ENCODE measurements at places on chromosomes 2 and 18.

DNA sequence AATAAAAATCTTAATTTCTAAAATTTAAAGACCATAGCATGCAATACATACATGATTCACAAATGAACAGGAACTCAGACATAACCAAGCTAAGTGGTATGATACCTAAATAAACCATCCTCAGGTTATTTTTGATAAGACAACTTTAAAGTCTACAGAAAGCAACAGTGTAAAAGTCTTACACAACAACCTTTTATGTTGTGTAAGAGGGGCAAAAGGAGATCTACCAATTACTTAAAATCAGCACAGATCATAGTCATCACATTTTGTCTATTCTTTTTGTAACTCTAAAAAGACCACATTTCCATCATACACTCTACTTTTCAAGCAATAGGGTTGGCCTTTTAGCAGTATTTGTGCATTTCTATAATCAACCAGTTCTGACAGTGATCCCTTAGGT is 16.3 kb downstream of the SP3 start:
- no peak for DNase-seq

GRCh38 chr18:24600076-24600654 is 139.7 kb downstream of the HRH4 start:
- peak; percentile 72 for DNase-seq

DNA sequence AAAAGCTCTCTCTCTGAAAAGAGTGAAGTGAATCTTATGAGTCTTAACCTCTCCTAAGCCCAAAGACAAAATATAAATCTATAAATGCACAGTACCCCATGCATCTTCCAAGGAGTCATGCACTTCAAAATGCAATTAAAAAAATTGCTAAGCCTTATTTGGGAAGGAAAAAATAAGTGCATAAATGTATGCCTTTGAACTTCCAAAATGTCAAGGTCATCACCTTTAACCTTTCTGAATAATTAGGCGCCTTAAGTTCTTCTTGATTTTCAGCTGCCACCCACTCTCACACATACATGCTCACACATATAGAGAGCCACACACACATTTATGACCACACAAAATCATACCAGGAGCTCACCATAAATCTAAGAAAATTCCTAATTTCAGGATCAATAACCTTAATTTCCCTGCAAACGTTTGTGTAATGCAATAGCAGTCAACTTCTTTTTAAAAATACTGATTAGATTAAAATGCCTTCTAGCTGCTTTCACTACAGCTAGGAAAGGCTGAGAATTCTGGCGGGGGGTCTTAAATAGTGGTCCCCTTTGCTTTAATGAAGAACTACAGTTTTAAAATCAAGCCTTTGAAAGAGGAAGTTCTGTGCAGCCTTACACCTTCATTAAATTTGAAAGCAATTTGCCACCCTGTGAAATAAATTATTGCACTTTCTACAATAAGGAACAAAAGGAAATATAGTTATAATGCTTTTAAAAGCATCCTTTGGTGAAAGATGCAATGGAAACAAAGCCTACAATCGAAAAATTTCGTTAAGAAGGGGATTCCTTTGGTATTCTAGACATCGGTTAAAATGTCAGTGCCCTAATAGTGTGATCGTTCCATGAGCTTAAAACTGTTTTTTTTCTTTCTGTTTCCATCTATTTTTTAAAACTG is 3.6 kb downstream of the HOXD11 start:
- DNase-seq, result no peak

DNA sequence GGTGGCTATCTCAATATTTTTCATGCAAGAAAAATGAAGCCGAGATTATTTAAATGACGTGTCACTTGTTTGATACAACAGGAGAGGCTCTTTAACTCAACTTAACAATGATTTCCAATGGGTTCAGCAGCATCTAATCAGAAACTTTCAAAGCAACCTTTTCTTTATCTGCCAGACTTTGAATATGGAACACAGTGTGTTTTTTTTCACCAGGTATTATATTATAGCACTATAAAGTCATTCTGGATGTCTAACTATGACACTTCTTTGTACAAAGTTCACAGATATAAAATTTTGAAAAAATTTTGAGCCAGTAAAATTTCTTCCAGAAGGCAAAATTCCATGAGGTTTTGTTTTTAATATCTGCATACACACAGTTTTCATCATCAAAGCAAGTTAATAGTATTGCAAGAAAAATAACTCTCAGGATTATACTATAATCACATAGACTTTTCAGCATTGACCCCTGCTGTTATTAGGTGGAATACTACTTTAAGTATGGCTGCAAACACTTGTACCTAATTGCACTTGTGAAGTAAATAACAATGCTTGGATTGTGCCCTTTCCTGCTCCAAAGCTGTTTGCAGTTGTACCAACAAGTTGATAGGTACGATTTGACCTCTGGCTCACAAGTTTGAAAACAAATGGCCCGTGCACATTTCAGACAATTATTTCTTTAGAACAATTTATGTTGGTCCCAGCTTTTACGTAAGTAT is 44.0 kb upstream of the DSG1 start:
- no peak for DNase-seq

- no peak for DNase-seq
Measured at GRCh38 chr2:147639386-147639785, 205.4 kb upstream of the ACVR2A start.

DNA sequence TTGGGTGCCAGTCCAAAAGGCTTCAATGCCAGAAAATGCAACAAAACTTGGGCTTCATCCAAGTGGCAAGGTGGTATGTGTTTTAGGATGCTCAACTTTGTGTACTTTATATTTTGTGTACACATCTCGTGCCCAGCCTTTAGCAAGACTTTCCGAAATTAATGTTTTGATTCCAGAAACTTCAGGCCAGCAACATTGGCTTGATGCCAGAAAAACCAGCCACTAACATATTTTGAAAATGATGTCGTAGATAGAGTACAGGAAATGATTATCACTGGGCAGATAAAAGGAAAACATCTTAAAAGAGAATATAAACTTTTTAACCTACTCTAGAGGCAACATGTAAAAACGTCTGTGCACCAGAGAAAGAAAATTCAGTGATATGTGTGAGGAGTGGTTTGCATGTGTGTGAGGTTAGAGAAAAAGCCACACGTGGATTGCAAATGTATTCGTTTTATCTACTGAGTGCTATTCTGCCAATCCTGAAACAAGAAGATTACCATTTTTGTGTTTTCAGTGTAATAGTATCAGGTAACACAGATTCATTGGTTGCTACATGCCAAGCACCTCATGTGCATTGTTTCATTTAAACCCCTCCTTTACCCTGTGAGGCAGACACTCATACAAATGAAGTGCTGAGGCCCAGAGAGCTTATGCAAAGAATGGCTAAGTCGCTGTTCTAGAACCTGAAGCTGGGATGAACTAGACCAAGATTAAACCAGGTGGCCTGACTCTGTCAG is 264.8 kb downstream of the C1D start:
- peak; percentile 55 for DNase-seq

DNA sequence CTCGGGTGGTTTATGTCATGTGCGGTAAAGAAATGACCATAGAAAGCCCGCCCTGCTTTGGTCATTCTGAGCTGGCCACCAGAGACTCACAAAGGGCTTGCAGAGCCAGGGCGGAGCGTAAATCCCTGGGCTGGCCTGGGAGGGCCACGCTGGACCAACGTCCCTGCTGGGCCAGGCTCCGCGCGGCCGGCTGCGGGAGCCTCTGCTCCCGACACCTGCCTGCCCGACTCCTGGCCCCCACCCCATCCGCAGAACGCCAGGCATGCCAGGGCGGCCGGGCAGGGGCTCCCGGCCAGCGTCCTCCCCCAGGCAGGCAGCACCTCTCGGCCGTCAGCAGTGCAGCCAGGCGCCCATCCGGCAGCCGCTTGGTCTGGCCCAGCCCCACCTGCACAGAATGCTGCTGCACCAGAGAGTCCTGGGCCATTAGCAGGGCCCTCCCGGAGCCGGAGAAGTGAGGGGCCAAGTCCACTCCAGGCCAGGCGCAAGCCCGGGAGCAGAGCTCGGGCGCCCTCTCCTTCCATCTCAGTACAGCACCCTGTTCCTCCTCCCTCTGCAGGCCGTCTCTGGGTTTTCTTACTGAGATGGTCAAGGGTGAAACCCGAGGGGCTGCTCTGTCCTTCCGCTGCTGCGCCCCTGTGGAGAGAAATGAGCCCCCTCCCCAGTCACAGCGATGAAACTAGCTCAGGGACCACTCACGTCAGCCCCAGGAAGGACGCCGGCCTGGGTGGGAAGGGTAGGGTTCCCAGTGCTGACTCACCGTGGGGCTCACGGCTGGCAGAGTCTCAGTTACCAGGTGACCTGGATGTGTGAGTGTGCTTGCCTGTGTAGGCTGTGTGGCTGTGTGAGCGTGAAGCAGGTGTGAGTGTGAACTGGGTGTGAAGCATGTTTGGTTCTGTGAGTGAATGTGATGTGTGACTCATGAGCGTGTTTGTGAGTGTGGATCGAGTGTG is 83.3 kb downstream of the PTGR3 start:
- peak; percentile 20 for DNase-seq

DNA sequence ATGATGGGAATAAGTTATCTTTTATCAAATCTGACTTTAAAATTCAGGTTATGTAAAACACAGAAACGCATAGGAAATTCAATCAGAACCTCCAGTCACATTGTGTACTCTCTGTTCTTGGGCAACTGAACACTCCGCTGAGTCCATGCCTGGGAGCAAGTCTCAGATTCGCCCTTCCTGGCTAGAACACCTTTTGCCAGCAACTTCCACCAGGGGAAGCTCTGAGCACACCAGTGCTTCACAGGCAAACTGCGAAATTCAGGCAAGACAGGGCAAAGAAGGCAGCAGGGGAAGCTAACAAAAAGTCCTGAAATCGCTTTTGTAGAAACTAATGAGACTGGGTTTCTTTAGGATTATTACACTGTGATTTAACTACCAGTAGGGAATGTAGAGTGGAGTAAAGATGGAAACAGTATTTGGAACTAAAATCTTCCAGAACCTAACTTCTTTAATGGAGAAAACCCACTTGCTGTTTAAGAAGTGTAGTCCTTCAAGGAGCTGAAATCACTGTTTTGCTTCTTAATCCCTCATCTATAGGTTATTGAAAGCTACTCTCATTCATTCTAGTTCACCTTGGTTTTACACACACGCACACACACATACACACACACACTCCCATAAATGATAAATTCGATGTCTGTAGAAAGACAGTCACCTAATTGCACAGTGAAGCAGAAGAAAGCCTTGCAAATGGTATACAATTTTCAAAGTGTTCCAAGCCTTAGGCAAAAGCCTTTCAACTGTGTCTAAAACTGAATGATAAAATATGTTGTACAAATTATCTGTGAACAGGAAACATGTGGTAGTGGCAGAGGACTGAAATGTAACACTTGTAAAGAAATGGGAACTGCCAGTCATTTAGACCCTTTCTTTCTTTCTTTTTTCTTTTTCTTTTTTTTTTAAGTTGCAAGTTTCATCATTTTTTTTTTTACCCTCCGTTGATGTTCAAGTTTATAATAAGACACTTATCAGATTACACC is 214.5 kb downstream of the TMEM182 start:
- peak; percentile 86 for DNase-seq

DNA sequence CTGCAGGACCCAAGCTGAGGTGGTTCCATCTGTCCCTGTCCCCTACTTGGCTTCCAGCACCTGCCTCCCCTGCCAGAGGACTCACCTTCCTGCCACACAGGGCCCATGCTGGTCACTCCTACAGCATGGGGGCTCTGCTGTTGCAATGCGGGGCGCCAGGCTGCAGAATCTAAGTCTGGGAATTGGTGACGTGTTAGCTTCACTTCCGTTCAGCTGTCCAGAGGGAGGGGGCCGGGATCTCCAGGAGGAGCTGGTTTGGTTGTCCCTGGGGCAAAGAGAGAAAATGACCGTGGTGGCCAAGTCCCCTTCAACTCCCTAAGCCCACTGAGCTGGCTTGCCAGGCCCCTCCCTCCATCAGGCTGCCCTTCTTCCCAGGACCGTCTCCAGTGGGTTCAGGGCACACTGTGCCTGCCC is 69.5 kb downstream of the IL1R2 start:
- DNase-seq, result no peak

- DNase-seq, result no peak
Measured at GRCh38 chr18:23712445-23712844, 23.2 kb downstream of the LAMA3 start.

GRCh38 chr2:216683846-216684245 is 11.5 kb downstream of the IGFBP5 start:
- no peak for DNase-seq

- DNase-seq, result peak; percentile 11
Measured at GRCh38 chr2:16950436-16950835, 284.8 kb upstream of the CYRIA start.

DNA sequence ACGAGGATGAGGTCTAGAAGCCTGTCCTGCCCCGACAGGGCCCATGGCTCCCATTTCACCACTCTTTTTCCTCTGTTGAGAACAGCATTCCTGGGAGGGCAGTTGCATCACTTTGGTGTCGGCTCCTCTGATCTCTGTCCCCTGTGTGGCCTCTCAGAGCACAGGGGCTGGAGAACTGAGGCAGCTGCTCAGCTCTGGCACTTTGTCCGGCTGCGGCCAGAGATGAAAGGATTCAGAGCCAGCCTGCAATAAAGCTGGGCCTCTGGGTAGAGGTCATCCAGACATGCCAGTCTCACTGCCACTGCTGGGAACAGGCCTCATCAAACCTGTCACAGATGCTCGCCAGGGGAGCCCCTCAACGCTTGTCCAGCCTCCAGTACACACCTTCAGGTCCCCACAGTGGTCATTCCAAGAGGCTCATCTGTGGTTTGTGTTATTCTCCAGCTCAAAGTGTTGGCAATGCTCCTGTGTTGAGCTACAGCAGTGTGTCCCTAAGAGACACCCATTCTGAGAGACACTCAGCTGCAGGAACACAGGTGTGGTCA is 13.1 kb upstream of the ROCK2 start:
- DNase-seq, result no peak

Data from astrocyte of the hippocampus (primary cell).